Fibroblast of skin of back (primary cell): ENCODE measurements at places on chromosomes 11 and 22.

DNA sequence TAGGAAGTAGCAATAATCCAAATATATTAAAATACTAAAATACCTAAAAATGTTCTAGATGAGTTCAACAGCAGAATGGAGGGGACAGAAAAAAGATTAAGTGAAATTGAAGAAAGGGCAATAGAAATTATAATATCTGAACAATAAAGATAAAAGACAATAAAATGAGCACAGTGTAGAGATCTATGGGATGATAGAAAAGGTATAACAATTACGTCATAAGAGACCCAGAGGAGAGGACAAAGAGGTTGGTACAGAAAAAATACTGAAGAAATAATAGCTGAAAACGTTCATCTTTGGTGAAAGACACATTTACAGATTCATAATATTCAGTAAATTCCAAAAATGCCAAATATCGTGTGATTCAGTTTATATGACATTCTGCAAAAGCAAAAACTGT lies 143.4 kb downstream of the TMEM135 start:
- no peak for DNase-seq

- no peak for DNase-seq
Measured at GRCh38 chr11:70586261-70587074, 188.1 kb downstream of the CTTN start.

- no peak for DNase-seq
Measured at GRCh38 chr11:41256041-41256440, 203.4 kb downstream of the LRRC4C start.

GRCh38 chr11:102773386-102773785 lies 7.0 kb downstream of the MMP10 start:
- DNase-seq, result no peak

- no peak for DNase-seq
Measured at GRCh38 chr11:114081641-114082414, 22.3 kb downstream of the ZBTB16 start.

GRCh38 chr11:2536440-2536989 lies 91.7 kb downstream of the KCNQ1 start:
- no peak for DNase-seq

DNA sequence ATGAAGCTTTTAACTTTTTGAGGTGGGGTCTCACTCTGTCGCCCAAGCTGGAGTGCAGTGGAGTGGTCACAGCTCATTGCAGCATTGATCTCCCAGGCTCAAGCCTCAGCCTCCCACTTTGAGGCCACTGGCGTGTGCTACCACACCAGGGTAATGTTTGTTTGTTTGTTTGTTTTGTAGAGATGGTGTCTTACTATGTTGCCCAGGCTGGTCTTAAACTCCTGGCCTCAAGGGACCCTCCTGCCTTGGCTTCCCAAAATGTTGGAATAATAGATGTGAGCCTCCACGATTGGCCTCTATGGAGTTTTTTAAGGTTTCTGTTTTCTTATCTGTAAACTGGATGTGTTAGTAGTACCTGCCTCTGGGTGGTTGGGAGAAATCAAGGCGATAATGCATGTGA lies 41.4 kb downstream of the MED15 start:
- DNase-seq, result no peak

DNA sequence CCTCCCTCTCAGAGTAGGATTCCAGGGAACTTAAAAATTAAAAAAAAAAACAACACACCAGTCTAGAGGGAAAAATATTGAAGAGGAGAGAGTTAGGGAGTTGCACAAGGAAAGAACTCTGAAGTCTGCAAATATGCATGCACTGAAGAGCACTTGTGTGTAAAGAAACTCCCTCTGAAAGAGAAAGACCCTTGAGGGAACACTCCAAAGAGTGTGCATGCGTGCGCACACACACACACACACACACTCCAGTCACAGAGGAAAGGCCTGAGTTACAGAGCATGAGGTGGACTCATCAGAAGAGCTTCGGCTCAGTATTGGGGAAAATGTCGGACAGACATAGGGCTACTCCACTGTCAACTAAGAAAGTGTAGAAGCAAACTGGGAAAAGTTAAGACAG lies 30.1 kb downstream of the GGTLC2 start:
- DNase-seq, result no peak

DNA sequence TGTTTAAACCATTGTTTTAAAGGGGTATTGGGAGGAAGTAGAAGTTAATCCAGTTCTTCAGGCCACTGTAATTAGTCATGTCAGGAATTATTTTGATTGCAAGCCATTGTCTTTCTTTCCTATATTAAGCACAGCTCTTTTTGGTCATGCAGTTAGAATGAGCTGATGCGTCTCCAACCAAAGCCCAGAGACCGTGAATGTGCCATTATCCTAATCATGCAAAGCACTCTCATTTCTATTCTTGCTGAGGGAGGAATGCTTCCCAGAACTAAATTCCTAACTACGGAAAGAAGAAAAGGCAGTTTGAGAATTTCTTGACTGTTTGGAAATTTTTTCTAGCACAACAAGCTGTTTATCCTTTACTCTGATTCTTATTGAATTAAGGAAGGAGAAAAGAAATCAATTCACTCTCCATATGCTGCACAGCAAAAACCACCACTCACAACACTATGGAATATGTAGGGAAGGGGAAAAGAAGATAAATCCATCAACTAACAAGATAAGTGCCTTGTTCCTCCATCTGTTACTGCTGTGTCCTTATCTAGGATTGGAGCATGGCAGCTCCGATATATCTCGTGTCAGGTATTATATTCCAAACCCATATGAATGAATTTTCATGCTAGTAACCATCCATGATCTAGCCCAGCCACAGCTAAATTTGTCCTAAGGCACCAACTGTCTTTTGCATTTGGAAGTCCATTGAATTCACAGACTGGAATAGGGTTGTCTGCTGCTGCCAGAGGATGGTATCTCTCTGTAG lies 70.8 kb downstream of the NTM start:
- DNase-seq, result no peak

DNA sequence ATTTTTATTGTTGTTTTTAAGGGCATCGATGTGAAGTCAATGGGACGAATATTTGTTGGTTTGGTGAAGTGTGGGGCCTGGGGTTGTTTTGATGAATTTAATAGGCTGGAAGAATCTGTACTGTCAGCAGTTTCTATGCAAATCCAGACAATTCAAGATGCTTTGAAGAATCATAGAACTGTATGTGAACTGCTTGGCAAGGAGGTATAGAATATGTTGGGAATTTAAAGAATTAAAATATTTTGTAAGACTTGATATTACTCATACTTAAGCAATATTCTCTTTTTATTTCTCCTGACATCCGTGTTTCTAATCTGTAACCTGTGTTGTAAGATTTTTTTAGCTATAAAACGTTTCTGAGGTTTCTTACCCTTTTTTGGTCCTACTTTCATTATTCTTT lies 61.6 kb downstream of the DYNC2H1 start:
- DNase-seq, result peak; percentile 28

DNA sequence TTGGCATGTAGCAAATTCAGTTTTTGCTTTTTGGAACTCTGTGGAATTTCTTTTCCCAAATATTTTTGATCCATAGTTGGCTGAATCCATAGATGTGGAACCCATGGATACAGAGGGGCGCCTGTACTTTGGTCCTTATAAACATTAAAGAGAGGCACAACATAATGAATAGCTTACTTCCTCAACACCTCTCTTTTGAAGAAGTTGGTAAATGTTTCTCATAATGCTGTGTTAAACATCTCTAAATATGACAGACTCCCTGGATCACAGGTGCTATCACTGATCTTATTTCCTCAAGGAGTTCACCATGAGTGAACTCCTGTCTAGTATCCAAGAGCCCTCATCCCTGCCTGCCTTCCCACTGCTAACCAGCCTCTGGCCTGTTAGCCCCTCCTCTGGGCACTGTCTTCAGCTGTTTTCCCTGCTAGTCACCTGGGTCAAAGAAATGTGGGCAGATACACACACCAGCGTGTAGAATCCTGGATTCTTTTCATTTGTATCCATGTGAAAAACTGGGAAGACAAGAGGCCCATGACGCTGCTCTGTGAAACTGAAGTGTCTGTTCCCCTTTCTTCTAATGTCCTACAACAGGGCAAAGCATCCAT lies 63.7 kb downstream of the HIRA start:
- no peak for DNase-seq

DNA sequence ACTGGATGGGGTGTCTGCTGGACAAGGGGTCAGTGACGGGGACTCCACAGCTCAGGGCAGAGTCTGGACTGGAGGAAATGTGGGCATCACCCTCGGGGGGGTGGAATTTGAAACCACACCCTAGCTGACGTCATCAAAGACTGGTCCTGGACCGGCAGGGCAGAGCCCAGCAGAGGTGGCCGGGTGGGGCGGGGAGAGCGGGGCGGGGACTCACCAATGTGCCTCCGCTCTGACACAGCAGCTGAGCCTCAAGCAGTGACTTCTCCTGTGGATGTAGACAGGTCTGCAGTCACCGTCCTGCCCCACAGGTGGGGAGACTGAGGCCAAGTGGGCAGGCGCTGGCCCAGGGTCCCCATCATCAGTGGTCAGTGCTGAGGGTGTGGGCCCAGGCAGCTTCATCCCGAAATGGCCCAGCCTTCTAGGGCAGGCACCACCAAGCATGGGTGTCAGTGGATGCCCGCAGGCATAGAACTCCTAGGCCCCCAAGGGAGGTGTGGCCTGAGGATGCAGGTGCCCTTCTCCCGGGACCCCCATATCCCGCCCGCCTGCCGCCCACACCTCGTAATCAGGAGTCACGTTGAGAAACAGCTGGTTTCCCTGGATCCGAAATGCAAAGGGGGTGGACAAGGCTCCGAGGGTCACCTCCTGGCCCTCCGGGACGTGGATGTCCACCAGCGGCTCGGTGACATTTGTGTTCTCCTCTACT lies 603 bp downstream of the CDHR5 start:
- peak; percentile 30 for DNase-seq
